ENCODE measurements at places on chromosomes 16 and 17.

GRCh38 chr16:58047557-58048348 lies 22.2 kb downstream of the MMP15 start:
- no peak for DNase-seq

- DNase-seq, result no peak
Observed at GRCh38 chr17:1545618-1546017, 17.0 kb downstream of the PITPNA start.

GRCh38 chr16:50573947-50574744 lies 25.9 kb downstream of the NKD1 start:
- DNase-seq, result no peak

GRCh38 chr17:49223517-49224197 lies 6.9 kb downstream of the PHOSPHO1 start:
- DNase-seq, result no peak

- no peak for DNase-seq
Observed at GRCh38 chr17:51507444-51507843, 247.1 kb downstream of the UTP18 start.

- no peak for DNase-seq
Observed at GRCh38 chr17:17236295-17237025, 508 bp downstream of the FLCN start.

- DNase-seq, result no peak
Observed at GRCh38 chr17:37239690-37240334, 136.0 kb upstream of the C17orf78 start.

- DNase-seq, result no peak
Observed at GRCh38 chr16:2148714-2149629, 547 bp downstream of the RAB26 start.

DNA sequence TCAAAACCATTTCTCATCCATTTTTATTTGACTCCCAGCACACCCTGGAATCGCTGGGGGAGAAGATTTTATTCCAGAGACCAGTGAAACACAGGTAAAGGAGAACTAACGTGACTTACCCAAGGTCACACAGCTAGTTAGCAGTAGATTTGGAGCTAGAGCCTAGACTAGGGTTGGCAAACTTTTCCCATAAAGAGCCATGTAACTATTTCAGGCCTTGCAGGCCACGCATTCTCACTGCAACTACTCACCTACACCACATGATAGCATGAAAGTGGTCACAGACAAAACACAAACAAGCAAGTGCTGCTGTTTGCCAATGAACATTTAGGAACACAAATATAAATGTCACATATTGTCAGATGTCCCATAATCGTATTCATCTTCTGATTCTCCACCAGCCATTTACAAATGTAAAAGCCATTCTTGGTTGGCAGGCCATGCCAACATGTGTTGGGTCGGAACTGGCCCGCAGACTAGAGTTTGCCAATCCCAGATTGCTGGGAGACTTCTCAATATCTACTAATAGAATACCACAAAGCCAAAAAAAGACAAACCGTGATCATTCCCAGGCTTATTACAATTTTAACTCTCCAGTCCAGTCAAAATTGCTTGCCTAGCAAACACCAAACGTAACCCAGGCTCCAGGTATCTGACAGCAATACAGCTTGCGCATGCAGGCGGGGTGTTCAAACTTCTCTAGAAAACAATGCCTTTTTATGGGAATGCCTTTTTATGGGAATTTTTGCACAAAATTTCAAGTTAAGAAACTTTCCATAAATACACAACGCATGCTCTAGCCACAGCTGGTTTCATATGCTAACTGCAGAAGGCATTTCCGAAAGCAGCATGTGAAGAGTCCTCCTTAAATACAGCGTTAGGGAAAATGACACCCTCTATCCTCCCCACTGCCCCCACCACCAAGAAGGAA lies 20.9 kb downstream of the ZFHX3 start:
- DNase-seq, result no peak

- DNase-seq, result no peak
Observed at GRCh38 chr17:11825572-11826209, 171.6 kb downstream of the ZNF18 start.

DNA sequence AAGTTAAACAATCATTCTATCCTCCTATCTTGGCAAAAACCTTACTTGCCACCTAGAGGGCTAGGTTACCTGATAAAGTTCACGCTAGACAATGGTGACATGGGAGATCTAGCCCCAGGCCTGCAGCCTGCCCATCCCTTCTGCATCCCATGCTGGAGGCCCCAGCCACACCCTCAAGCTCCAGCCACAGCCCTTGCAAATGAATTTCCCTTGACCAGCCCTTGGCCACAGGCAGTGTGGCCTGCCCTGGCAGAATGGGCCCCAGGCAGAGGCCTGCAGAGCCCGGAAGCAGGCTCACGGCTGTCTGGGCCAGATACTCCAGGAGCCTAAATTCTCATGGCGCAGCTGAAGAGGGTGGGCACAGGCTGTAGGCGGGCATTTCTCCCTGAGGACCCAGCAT lies 14.9 kb downstream of the WNT3 start:
- no peak for DNase-seq

GRCh38 chr17:10077561-10078299 lies 120.7 kb downstream of the GAS7 start:
- no peak for DNase-seq
